ENCODE measurements at places on chromosomes 6 and 20.

DNA sequence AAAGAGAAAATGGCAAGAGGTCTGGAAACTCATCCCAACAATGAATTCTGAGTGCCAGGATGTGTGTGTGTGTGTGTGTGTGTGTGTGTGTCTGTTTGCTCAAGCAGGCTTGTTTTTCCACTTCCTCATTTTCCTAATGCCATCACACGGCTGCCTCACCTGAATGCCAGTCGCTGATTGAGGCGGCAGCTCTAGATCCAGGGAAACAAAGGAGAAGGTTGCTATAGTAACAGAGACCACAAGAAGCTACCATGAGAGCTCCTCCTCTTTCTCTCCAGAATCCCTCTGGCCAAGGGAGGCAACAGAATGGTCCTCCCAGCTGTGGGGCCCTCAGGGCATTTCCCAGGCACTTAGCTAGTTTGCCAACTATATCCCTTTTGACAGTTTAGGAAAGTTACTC is 241.1 kb upstream of the TSHZ2 start:
- no peak for DNase-seq

GRCh38 chr6:10690651-10691445 is 3.6 kb downstream of the C6orf52 start:
- DNase-seq, result no peak

GRCh38 chr6:47477497-47478232 is at the start of gene CD2AP:
Gene CD2AP (plus strand): TSS chr6:47477789. CDS start chr6:47478245, 456 bp downstream.
- peak; percentile 84 for DNase-seq

GRCh38 chr20:47936612-47937011 is 151.3 kb upstream of the SULF2 start:
- no peak for DNase-seq

DNA sequence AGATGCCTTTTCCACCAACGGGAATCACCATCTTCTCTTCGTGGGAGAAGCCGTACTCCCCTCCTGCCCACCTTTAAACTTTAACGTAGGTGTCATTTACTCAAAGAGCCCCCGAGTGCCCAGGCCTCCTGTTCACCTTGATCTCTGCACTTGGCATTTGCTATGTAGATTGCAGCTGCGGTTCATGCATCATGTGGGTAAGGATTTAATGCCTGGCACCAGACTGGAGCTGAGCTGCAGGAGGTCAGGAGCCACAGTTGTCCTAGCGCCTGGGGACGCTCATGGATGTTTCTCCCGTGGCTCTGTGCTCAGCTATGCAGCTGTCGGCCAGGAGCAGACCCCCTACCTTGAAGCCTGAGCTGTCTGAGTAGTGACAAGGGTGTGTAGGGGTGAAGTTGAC is 133.7 kb downstream of the CDH4 start:
- no peak for DNase-seq

- DNase-seq, result no peak
Measured at GRCh38 chr6:27553123-27553904, 80.4 kb upstream of the ZNF184 start.

- no peak for DNase-seq
Measured at GRCh38 chr6:3176562-3177355, 19.4 kb upstream of the TUBB2A start.

GRCh38 chr20:58986968-58987517 is 6.0 kb downstream of the NELFCD start:
- DNase-seq, result no peak

DNA sequence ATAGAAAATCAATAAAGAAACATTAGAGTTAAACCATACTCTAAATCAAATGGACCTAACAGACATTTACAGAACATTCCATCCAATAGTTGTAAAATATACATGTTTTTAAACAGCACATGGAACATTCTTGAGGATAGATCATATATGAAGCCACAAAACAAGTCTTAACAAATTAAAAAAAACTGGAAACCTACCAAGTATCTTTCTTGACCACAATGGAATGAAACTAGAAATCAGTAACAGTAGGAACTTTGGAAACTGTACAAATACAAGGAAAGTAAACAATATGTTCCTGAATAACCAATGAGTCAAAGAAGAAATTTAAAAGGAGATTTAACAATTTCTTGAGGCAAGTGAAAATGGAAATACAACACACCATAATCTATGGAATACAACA is 91.2 kb upstream of the GLP1R start:
- no peak for DNase-seq

- peak; percentile 47 for DNase-seq
Measured at GRCh38 chr20:25865715-25866656, 169.3 kb upstream of the ZNF337 start.

DNA sequence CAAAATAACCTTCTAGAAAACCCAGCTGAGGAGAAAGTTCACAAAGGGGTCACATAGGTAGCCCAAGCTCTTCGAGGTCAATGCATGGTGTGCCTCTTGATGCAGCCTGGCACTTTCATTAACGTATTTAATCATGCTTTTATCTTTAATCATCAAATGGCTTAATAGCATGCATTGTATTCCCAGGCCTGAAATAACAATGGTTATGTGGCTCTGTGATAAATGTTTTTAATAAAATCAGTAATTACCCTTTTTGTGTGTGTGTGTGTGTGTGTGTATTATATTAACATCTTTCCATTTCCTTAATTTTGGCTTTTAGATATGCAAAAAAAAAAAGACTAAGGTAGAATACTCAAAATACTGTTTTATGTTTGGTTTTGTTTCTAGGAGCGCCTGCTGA is 681.8 kb downstream of the PTPRT start:
- DNase-seq, result no peak

GRCh38 chr20:38806855-38807655 is 1.6 kb downstream of the PPP1R16B start:
- peak; percentile 8 for DNase-seq

DNA sequence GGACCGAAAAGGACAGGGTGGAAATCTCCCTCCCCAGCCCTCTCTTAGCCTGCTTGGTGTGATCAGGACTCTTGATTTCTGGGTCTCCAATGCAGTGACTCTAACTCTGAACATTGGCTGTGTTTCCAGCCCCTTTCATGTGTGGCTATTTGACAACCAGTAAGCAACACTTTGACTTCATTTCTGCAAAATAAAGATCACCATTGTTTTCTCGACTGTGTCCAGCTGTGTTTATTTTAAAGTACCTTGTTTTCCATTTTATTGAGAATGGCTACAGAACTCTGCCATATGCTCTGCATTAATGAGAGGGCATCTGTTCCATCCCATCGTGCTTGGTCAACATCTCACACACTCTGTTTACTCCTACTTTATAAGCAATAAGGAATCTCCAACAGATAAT is 60.9 kb upstream of the TAGAP start:
- DNase-seq, result no peak

- DNase-seq, result no peak
Measured at GRCh38 chr6:35445691-35446090, 6.4 kb upstream of the FANCE start.

- DNase-seq, result no peak
Measured at GRCh38 chr6:7108964-7109836, 1.4 kb downstream of the RREB1 start.

DNA sequence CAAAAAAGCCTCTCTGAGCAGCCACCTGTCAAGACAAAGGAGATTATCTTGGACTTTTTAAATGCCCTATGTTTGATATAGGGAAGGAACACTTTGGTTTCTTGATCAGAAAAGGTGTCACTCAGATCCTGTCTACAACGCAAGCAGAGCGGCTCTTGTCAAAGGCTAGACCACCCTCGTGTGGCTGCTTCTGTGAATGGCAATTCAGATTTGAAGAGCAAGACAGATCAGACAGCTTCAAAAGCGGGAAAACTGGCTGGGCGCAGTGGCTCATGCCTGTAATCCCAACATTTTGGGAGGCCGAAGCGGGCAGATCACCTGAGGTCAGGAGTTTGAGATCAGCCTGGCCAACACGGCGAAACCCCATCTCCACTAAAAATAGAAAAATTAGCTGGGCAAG is 10.1 kb upstream of the NXT1 start:
- no peak for DNase-seq

DNA sequence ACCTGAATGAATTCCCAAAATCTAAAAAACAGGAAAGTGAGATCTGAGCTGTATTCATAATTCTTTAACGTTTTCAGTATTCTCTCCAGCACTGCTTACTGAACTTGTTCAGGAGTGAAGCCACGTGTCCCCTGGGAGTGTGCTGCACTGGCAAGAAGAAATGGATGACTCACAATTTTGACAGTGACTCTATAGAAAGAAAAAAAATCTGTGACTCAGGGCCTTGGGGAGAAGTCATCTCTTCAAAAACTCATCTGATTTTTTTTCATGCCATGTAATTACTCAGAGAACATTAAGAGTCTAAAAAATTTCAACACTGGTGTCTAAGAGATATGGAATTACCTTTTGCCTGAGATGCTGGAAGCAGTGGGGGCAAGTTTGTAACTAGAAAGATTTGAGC is 39.7 kb downstream of the ANKEF1 start:
- no peak for DNase-seq

DNA sequence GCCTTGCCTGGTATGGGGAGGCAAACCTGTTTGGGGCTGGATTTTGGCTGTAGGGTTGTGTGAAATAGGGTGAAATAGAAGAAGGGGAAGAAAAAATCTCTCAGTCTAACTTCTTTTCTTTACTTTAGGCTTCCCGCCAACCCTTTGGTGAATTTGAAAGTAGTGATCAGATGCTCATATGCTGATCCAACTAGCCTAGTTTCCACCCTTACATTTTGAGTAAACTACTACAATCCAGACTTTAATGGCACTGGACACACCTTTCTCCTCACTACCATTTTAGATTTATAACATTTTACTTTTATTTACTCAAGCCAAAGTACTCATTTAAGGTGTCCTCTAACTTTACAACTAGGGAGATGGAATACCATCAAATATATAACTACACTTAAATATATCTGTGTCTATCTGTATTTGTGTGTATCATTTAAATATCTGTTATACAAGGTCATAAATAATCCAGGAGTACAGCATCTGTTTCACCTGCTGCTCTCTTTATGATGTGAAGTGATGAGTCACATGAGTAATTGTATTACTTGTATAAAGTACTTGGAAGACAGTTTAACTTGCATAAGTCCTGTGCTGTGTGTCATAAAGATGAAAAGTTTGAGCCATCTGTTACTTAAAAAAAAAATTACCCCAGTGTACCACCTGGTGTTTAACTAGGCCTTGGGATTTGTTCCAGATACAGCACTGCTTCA is 172.1 kb downstream of the CDKAL1 start:
- DNase-seq, result no peak

DNA sequence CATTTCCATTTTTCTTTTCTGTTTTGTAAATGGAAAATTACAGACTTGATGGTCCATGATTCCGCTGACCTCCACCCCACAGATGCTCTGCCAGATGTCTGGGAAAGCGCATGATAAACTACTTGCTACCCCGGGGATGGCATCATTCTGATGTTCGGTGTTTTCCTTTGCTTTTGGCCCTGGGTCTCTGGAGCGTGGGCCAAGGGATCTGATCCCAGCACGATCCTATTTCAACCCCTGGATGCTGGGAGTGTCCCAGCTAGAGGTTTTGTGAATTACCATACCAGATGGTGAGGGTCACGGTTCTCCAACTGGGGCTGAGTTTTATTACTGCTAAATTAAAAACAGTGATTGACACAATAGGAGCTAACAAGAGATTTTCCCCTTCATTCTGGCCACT is 25.2 kb upstream of the MYLIP start:
- DNase-seq, result no peak

- DNase-seq, result peak; percentile 2
Measured at GRCh38 chr6:79913369-79913768, 34.0 kb downstream of the ELOVL4 start.

- no peak for DNase-seq
Measured at GRCh38 chr6:110097443-110097842, 82.0 kb downstream of the WASF1 start.

DNA sequence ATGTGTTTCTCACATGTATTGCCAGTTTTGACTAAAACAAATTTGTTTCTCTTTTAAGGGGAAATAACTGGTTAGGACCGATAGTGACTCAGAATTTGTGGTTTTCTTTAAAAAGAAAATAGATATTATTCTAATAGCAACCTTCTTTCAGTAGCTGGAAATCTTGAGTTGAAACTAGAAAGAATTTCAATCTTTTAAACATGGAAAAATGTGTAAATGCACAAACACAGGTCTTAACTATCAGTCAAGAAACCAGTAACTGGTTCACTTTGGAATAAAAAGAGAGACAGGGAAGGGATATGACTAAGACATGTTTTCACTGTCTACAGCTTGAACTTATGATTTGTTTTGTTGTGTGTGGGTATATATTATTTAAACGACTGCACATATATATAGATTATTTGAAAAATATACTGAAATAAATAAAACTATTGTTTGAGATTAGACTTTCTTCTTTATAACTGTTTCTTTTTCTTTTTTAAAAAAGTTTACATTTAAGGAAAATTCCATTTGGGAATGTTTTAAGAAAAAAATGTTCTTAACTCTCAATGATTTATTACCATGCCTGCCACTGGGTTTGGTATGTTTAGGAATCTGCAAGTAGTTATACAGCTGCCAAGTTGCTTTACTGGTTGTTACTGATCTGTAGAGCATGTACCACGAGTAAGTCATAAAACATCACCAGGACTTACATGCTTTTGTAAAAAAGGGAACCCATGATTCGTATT is 753.3 kb upstream of the MARCKS start:
- DNase-seq, result no peak

- no peak for DNase-seq
Measured at GRCh38 chr6:5469101-5469846, 208.0 kb downstream of the FARS2 start.

DNA sequence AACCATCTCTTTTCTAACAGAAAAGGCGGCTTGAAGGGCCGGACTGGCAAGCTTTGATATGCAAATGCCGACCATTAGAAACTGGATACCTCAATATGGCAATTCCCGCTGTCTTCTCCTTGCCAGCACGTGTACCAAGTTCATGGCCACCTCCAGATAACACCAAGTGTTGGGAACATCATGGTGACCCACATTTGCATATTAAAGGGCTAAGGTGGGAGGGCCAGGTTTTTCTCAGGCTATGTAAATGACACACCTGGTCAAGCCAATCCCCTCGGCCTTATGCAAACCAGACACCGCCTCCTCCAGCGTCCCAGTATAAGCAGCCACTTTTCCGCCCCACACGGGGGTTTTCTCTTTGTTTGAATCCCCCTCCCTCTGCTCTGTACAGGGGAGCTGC is 110.7 kb downstream of the DACT2 start:
- DNase-seq, result no peak

GRCh38 chr6:109117346-109118035 is 22.2 kb downstream of the CEP57L1 start:
- DNase-seq, result no peak

GRCh38 chr6:125759959-125760457 is 10.6 kb downstream of the HEY2 start:
- DNase-seq, result no peak

GRCh38 chr6:168089186-168090063 is 10.4 kb upstream of the FRMD1 start:
- DNase-seq, result no peak

GRCh38 chr6:138234363-138234762 is 16.1 kb upstream of the PBOV1 start:
- DNase-seq, result no peak

- no peak for DNase-seq
Measured at GRCh38 chr6:159151266-159151855, 17.8 kb upstream of the FNDC1 start.

GRCh38 chr6:145733810-145734209 is 1.5 kb downstream of the EPM2A start:
- no peak for DNase-seq
